ENCODE measurements at places on chromosomes 1 and 21.

DNA sequence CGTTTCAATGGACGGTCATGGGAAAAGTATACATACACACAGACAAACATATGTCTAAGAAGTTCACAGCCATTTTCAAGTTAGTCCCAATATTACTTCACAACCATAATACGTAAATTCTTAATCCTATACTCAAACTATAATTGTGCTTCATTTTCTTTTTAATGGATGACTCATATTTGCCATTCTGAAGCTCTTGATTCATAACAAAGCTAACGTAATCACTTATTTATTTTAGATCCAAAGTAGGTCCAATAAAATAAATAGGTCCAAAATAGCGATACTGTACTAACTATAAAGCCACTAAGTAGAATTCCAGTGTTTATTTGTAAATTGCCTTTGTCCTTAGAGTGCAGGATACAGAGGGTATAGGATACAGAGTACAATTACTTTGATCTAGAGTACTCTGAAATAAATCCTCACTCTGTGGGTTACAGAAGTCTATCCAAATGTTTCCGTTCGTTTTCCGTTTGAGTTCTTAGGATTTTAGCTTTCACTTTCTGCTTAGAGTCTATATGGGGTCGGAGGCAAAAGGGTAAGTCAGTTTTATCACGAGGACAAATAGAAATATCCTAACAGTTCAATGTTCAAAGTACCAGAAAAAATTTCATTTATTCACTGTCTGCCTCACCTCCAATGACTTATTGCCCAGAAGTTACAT, 8.8 kb upstream of the C1orf115 start:
- no peak for DNase-seq

GRCh38 chr1:26799479-26800142, 11.9 kb downstream of the PIGV start:
- peak; percentile 86 for DNase-seq

GRCh38 chr1:115632251-115633026, 9.3 kb upstream of the VANGL1 start:
- DNase-seq, result no peak

DNA sequence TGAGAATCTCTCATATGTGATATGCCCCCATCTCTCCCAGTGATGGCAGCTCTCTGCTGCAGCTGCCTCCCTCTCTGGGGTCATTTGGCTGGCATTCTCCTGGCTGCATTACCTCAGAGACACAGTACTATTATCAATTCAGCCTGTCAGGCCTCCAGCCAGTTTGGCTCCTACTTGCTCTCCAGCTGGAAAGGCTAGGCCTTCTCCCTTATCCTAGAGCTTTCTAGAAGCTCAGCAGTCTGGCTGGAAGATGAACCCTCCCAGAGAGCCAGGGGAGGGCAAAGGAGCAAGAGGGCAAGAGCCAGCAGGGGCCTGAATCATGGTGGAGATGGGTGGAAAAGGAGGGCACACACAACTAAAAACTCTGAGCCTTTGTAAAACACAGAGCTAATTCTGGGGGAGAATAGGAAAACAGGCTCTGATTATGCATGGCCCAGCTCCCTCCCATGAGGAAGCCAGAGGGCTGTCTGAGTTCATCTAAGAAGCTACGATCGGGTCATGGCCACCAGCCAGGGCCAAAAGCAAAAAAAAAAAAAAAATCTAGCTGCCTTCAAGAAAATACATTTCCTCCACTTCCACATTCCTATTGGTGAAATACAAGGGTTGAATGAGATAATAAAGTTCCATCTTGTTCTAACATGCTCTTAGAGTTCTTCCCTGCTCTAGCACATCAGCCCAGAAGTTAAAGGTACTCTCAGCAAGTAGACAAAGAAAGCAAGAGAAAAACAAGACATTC, 8.8 kb downstream of the LAMB3 start:
- peak; percentile 46 for DNase-seq

DNA sequence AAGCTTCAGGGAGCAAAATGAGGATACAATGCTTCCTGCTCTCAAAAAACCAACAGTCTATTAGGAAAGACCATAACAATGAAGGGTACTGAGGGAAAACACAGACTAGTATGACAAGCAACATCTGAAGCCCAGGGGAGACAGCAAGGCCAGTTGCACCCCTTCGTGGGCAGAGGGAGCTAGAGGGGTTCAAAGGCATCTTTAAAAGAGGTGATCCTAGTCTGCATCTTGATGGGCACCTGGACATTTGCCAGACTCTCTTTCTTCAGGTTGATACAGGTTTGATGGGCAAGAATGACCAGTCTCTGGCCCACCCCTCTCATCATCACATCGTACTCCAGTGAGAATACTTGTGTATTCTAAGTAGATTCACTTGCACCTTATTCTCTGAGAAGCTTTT, 177.7 kb downstream of the VAV3 start:
- DNase-seq, result no peak

DNA sequence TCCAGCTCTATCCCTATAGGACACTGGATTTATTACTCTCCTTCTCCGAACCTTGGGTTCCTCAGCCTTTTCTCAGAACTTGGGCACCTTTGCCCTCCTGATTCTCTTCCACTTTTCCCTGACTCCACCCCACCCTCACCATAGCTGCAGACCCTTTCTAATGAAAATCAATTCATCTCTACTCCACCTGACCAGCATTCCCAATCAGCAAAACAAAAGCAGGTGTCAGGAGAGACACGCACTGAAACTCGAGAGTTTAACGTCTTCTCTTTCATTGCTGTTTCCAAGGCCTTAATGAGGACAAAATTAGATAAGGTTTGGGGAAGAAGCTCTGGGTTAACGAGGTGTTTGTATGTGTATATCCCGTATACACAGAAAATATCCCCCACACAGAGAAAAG, 208.8 kb downstream of the PLPP3 start:
- no peak for DNase-seq

GRCh38 chr21:28615276-28615675, 377.4 kb downstream of the LTN1 start:
- DNase-seq, result peak; percentile 67

- DNase-seq, result peak; percentile 62
Observed at GRCh38 chr1:154736841-154737240, 128.9 kb upstream of the ADAR start.

GRCh38 chr1:8350914-8351684, 33.2 kb downstream of the SLC45A1 start:
- no peak for DNase-seq
